Activated T-cell treated with anti-CD3 and anti-CD28 coated beads, Interleukin-2, amount 50 U/mL, for 24 hours (primary cell): ENCODE measurements at places on chromosomes 12 and 14.

DNA sequence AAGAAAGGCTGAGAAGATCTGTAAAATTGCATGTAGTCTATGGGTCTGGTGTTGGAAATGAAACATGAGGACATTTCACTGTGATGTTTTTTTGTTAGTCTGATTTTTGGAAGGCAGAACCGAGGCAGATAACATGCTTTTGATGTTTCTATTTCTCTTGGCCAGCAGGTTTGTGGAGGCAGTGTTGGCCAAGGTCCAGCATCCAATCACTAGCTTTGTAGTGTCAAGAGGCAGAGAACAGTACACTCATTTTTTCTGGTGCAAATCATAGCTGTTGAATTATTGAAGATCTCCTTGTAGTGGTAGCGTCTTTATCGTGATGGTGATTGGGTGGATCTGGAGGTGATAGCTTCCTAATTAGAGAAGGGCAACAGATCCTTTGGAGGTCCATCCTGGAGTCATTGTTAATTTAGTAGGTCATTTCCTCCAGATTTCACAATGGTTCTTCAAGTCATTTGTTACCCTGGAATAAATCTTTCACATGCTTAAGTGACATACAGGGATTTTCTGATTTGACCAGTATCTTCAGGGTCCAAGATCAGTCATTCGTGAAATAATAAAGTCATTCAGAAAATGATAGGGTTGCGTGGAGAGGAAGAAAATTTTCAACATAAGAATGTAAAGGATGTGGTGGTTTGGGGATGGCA lies 252.4 kb upstream of the CPNE8 start:
- DNase-seq = no peak

DNA sequence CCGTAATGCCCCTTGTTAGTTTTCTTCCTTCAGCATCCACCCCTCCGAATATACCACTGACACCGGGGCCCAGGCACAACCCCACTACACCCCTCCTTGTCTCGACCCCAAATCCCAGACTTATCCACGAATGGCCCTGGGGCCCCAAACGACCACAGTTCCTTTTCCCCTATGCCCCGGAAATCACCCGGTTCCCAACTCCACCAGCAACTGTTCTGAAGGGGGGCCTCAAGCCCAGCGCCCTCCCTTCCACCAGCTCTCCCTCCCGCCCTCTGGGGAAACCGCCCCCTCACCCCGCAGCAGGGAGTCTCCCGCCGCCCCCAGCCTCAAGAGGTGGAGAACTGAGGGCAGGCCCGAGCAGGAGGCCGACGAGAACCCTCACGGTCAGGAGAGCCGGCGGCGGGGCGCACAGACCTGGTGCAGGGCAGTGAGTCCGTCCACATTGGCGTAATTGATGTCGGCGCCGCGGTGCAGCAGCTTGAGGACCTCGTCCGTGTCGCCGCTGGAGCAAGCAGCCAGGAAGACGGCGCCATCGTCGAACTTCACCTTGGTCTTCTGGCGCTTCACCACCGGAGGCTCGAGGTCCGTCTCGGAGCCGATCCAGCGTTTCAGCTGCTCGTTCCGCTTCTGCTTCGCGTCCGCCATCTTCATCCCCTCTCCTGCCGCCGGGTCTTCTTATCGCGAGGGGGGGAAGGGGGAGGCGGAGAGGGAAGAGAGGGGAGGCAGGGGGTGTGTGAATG lies 446 bp downstream of the PPP1R12A start:
- DNase-seq = peak; percentile 75

DNA sequence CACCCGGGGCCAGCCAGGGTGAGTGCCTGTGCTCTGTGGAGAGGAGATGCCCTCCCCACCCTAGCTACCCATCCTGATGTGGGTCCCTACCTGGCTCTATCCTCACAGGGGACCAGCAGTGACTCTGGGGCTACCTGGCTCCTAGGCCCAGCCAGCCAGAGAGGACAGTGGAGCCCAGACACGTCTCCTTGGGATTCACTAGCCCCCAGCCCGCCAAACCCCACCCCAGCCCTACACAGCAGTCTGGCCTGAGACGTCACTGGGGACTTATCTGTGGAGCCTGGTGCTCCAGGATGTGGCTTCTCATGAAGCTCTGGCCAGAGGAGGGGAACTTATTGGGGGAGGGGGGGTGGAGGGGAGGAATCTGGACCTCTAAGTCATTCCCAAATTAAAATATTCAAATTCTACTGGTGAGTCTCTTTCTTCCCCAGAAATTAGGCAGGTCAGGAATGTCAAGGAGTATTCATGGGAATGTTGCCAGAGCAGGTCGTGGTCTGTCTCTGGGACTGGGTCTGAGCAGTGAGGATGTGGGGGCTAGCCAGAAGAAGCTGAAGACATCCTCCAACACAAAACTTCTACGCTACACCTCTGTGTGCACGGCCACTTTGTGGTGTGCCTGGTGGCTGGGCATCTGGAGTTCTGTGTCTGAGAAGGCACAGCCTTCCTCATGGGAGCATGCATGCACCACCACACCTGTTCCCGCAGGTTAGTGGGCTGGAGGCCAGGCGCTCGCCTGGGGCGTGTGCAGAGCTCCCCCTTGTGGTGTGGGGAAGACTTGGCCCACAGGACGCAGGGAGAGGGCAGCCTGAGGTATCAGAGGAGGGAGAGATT lies 2.7 kb downstream of the CMTM5 start:
- DNase-seq = peak; percentile 77

DNA sequence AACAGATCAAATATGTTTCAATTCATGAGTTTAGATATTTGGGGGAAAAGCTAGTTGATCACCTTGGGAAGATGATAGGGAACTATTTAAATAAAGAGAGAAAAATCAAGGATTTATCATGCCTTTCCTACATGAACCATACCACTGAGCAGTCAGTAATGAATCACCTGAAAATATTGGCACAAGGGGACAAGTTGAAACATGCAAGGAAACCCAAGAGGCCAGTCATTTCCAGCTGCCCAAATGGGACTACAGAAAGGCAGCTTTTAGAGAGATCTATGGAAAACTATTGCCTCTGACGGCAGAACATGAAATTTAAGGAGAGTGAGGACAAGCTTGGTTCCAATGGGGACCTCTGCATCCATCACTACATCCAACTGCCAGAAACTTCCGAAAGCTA lies 14.1 kb upstream of the ETV6 start:
- DNase-seq = no peak

DNA sequence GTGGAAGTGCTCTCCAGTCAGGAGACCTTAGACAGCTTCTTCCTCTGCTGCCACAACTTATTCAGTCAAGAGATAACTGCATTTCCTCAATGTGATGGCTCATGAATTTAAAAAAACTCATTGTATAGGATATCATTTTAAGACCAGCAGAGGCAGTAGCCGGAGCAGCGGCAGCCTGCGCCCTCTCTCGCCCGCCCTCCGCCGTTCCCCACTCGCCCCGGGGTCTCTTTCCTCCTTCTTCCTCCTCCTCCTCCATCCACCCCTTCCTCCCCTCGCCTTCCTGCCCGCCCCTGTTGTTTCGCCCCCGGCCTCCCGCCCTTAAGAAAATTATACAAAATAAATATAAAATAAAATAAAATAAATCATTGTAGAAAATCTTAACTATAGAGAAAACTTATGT lies 687.6 kb downstream of the FLRT2 start:
- no peak for DNase-seq

GRCh38 chr12:117661471-117661870 lies 300.0 kb upstream of the NOS1 start:
- DNase-seq = no peak

DNA sequence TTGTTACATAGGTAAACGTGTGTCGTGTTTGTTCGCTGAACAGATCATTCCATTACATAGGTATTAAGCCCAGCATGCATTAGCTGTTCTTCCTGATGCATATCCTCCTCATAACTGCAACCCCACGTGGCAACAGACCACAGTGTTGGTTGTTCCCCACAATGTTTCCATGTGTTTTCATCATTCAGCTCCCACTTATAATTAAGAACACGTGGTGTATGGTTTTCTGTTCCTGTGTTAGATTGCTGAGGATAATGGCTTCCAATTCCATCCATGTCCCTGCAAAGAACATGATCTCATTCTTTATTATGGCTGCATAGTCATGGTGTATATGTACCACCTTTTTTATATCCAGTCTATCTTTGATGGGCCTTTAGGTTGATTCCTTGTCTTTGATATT lies 1071.1 kb downstream of the SLC16A7 start:
- DNase-seq = no peak

- DNase-seq = no peak
Observed at GRCh38 chr12:106204312-106204711, 43.5 kb downstream of the CKAP4 start.

GRCh38 chr12:69676257-69677012 lies 22.7 kb downstream of the BEST3 start:
- DNase-seq = no peak

DNA sequence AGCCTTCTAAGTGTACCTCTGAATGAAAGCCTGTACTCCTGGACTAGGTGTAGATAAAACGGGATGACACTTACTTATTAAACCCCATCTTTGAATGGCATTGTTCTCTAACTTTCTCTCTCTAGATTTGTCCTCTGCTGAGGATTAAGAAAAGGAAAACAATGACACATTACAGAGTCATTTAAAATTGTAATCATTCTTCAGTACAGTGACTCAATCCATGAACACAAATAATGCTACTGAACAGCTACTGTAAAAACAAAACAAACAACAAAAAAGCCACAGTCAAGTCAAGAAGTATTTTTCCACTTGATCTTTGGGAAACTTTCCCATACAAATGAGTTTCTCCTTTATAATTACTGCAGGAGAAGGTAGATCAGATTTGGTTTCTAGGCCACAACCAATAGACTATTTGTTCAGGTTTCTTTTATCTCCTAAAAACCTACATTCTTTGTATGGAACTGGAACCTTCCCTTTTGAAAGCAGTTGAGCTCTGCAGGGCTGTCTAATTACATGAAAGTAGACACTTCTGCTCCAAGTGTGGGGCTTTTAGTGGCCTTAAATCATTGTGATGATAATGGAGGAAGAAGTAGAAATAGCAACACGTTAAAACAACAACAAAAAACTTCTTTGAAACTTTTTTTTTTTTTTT lies 219.1 kb downstream of the ESR2 start:
- no peak for DNase-seq

DNA sequence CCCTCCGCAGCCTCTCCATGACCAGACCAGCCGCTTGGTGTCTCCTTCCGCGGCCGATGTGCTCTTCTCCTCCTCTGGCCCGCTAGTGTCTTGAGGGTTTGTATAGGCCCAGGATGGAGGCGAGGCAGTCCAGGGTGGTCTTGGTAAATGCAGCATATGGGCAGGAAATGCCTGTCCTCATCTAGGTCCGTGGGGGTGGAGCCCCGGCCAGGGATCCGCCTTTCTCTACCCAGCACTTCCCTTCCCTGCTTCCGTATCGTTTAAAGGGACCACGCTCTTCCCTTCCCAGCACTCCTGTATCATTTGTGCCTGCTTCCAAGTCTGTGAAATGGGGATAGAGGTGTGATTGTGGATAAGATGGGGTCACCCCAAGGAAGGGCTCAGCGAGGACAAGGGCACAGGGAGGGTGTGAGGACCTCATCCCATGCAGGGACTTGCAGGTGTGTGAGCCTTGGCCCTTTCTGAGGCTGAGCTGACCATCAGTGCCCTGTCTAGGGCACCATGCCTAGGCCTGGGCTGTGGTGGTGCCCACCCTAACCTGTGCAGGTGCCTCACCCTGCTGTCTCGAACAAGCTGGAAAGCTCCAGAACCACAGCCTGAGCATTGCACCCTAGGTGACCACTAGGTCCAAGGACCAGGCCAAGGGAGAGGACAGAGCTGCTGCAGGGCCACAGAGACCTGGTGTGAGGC lies 326.8 kb upstream of the RTL1 start:
- no peak for DNase-seq

- DNase-seq = no peak
Observed at GRCh38 chr14:33465846-33466700, 484.8 kb downstream of the EGLN3 start.

DNA sequence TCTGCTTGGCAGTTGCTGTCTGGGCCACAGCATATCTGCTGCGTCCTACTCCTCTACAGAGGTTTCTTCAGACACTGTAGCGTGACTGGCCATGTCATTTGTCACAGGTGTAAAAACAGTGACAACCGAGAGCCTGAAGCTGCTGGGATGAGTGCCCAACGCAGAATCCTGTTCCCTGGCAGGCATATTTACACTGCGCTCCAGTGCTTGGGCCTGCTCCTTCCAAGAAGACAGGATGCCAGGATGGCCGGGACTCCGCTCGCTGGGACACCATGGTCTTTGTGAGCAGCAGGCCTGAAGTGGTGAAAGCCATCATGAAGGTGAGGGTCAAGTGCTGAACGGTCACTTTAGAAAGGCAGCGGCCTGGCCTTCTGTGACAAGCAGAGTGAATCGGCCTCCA lies 171.4 kb downstream of the EMP1 start:
- DNase-seq = no peak

DNA sequence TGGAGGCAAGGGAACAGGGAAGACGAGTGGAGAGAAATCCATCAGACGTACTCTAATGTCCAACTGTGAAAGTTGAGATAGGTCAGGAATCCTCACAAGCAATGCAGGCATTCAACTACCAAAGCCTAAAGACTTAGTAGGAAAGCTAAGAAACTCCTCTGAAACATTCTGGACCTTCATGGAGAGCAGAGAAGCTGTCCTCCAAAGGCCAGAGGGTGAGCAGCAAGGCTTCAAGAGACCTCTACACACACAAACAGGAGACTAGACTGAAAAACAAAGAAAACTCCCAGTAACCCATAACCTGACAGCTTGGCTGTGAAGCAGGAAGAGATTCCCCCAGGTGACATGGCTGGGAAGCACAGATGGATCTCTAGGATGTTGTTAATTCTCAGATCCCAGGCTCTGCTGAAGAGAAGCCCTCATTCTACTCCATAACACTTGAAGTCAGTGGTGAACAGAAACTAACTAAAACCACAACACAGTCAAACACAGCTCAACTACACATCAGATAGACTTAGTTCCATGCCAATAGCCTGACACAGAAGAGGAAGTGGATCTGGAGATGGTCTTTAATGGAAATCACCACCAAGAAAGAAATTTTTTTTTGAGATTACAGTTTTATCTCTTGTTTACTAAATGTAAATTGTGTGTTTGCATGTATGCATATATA lies 23.2 kb upstream of the LYZ start:
- no peak for DNase-seq

GRCh38 chr12:6031001-6031400 lies 85.9 kb upstream of the ANO2 start:
- no peak for DNase-seq

DNA sequence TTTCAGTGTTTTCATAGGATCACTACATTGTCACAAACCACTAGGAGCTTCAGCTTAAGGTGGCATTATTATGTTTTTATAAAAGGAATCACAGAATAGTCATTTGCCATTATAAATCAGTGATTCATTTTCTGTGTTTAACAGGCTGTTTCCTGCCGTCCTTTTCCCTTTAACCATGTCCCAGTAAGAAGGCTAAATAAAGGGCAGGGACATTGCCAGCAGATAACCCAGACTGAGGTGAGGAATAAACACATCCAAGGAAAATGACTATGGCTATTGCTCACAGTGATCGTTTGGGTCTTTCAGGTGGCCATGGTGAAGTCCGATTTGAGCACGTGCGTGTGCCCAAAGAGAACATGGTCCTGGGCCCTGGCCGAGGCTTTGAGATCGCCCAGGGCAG lies 17.9 kb upstream of the ALDH2 start:
- DNase-seq = no peak

DNA sequence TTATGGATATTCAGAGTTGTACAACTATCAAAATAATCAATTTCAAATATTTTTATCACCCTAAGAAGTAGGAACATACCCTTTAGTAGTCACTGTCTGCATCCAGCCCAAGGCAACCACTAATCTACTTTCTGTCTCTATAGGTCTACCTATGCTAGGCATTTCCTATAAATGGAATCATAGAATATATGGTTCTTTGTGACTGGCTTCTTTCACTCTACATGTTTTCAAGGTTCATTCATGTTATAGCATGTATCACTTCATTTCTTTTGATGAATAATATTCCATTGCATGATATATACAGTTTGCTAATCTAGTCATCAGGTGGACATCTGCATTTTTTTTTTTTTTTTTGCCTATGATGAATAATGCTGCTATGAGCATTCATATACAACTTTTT lies 112.4 kb downstream of the PPP1R12A start:
- no peak for DNase-seq
